ENCODE measurements at places on chromosomes 5 and 9.

DNA sequence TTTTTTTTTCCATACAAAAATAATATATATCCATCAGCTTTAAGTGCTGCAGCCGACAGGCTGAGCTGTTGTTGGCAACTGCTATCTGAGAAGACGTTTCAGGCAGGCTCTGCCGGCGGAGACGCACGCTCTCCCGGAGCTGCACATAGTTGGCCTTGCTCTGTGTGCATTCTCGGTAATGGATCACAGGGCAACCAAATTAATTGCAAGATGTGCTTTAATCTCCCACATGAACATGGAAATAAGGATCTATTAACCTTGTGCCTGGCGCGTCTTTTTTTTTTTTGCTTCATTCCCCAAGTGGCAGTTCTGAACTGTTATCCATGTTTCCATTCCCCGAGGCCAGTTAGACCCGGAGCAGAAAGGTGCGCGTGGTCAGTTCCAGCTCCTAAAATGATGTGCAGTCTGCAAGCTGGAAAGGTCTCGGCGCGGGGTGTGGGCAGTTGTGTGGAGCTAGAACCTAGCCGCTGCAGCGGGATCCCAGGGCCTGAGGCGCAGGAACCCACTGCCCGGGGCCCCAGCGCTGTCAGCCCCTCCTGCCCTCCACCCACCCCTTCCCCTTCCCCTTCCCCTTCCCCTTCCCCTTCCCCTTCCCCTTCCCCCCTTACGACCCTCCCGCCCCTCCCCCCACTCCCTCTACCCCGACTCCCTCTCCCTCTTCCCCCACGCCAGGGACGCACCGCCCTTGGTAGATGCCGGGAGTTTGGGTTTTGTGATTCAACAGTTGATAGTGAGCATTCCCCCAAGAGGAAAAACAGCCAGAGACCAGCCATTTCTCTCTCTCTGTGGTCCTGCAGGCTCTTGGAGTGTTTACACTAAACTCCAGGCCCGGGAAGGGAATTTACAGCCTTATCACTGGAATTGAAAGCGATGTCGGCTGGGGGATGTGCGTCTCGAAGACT, 137.8 kb downstream of the CEP120 start:
- DNase-seq = no peak

DNA sequence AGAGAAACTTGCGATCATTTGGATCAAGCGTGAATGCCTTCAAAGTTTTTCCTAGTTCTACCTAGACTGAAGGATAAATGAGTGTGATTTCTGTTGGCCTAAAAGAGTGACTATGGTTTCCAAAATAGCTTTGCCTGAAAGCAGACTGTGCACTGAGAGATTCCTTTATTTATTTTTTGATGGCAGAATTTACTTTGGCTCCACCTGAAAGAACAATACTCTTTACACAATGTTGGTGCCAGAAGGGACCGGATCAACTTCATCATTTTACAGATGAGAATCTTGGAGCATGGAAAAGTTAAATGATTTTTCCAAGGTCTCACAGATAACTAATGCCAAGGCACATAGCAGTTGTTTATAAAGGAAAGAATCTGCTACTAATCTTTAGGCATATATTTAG, 199.6 kb downstream of the KCTD16 start:
- no peak for DNase-seq

DNA sequence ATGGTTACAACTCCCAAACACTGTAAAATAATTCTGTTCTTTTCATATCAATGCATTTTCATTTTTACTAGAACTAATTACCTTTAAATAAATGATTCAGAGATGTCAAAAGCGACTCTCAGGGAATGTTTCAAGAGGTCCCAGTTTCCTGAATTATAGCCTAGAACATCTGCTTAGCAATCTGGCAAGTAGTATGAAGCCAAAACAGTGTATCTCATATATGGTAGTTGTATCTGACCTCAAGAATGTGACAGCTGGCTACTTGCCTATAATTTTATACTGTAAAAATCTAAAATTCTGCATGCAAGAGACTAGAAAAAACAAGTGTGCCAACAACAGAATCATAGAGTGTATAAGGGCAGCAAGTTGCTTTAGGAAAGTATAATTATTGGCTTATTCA, 187.7 kb upstream of the POU5F2 start:
- no peak for DNase-seq

- no peak for DNase-seq
These were observed 36.8 kb downstream of the NSG2 start for GRCh38 chr5:174082286-174082685.

DNA sequence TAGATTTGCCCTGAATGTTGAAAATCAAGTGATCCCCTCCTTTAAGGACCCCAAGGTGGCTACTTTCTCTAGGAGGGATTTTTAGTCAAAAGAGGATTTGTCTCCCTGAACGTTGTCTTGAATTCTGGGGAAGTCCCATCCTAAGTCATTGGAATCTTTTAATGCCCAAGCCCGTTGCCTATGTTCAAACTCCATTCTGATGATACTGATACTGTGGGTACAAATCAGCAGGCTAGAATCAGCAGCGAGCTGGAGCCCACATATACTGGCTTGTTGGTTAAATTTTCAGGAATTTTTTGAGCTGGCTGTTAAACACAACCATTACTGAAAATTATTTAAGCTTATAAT, 22.4 kb upstream of the TNFSF15 start:
- DNase-seq = no peak

GRCh38 chr5:43773478-43773844, 170.5 kb downstream of the NNT start:
- DNase-seq = no peak

DNA sequence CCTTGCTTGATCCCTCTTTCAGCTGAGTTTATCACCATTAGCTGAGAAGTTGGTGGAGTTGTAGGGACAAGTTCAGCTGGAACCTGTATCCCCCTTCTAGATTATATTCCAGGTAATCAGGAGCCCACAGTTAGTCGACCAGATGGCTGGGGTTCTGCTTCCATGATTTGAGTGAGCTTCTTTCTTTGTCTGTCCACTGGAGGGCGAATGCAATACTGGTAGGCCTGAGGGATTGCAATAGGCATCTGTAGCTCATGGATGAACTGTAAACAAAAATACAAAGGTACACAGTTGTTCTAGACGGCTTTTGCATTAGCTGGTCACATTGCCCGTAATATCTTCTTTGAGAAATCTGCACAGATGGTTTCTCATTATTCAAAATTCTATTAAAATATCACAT, 88.9 kb downstream of the PCSK5 start:
- DNase-seq = no peak

- DNase-seq = peak; percentile 45
These were observed 12.9 kb downstream of the TCF7 start for GRCh38 chr5:134127376-134127861.

DNA sequence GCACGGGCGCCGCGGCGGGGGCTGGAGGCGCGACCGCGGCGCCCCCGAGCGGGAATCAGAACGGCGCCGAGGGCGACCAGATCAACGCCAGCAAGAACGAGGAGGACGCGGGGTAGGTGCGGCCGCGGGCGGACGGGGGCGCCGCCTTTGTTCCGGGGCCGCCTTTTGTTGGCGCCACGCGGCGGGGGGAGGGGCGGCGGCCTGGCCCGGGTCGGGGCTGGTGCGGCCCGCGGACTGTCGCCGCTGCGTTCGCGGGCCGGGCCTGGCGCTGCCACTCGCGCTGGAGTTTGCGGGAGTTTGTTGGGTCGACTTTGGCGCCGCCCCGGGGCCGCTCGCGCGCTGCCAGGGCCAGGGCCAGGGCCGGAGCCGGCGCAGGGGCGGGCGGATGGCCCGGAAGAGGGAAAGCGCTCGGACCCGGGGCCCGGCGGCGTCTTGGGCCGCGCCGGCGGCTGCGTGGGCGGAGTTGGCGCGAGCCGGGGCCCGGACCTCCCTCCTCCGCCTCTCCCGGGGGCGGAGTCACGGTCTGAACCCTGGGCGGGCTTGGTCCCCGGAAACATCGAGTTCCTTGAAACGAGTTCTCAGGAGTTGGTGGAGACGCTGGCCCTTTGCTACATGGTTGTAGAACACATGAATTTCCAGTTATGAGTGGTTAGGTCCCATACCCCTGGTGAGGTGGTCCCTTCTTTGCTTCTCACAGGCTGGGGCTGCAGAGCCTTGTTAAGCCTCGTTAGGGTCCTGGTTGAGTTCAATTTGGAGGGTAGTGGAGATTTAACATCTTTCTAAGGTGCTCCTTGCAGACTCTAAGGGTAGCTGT, 809 bp downstream of the HNRNPAB start:
- peak; percentile 85 for DNase-seq

- DNase-seq = no peak
These were observed 23.2 kb downstream of the TGFBR1 start for GRCh38 chr9:99128133-99128406.

DNA sequence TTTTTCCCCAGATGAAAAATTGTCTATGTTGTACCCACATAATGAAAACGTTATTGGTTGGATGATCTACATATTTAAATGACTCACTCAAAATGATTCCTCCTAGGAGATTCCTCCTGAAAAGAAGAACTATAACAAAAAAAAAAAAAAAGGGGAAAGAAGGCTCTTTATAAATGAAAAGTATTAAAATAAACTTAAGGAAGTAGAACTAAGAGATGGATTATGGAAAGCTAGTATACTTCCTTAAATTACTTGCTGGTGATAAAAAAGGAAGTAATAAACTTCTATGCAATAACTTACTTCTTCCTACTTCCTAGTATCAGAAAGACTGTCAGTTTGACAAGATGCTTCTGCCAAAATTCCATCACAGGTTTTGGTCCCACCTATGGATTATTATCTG, 1087.7 kb downstream of the CDH12 start:
- DNase-seq = no peak

- DNase-seq = no peak
These were observed 308.9 kb downstream of the MLLT3 start for GRCh38 chr9:20313415-20313814.

DNA sequence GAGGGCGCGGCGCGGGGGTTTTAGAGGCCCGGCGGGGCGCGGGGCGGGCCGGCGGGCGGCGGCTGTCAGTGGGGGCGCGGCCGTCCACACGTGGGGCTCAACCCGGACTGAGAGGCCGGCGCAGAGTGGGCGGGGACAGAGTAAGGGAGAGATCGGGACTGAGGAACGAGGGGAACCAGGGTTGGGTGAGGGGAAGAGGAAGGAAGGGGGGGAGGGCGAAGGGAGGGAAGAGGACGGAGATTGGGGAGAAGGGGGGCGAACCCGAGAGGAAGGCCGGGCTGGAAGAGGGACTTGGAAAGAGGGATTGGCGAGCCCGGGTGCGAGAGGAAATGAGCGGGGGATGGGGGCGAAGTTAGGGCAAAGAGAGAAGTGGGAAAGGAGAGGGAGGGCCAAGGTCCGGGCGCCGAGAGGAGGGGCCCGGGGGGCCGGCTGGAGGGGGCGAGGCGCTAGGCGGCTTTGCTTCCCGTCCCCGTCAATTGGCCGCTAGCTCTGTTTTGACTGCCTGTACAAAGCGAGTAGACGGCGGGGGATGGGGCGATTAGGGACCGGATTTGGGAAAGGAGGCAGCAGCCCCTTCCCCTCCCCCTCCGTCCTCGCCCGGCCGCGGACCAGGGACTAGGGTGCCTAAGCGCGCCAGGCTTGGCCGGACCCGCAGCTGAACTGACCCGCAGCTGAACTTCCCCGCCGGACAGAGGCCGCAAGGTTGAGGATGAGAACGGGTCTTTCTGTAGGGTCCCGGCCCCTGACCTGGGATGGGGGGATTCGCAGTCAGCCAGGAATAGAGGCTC, 399 bp upstream of the FBN2 start:
- DNase-seq = peak; percentile 24

DNA sequence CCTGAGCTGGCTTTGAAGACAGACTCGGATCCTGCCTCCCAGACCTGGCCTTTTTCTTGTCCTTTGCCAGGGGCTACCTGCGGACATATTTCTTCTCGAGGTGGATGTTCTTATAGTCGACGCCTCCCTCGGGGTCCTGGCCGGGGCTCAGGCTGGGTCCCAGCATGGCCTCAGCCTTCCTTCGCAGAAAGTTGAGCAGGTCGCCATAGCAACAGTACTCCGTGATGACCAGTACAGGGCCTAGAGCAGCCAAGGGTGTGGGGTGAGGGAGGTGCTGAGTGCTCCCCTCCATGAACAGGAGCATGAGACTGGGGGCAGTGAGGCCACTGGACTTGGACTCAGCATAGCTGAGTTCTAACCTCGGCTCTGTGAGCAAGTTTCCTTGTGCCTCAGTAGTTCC, 26.7 kb downstream of the CSF1R start:
- peak; percentile 15 for DNase-seq

GRCh38 chr5:16803831-16804230, 132.3 kb downstream of the MYO10 start:
- DNase-seq = no peak

- no peak for DNase-seq
These were observed 162.6 kb downstream of the TRIM32 start for GRCh38 chr9:116849721-116850120.

DNA sequence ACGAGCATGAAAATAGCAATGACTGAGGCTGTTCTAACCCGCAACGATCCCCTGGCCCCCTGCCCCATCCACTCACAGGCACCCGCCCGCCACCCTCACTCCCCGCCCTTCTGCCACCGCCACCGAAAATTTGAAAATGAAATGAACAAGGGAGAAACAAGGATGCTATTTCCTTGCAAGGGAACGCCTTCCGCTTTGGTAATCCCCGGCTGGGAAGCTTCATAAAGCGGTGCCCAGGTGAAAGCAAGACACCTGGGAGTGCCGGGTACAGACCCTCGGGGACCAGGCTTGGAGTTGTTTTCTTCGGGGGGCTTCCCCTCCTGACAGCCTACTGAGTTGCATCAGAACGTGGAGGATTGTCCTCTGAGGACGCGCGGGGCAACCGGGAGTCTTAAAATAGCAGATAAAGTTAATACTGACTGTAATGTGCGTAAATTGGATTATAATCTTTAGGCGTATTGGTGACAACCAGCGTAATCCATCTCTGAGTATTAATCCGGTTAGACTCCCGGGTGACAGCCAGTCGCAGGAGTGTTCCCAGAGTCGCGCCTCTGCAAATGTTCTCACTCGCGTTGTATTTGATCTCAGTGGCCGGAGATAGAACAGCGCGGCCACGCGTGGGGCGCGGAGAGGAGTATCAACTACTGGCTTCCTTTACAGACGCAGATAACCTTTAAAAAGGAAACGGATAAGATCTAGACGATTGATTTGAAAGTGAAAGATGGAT, 885 bp upstream of the MLLT3 start:
- DNase-seq = peak; percentile 74

DNA sequence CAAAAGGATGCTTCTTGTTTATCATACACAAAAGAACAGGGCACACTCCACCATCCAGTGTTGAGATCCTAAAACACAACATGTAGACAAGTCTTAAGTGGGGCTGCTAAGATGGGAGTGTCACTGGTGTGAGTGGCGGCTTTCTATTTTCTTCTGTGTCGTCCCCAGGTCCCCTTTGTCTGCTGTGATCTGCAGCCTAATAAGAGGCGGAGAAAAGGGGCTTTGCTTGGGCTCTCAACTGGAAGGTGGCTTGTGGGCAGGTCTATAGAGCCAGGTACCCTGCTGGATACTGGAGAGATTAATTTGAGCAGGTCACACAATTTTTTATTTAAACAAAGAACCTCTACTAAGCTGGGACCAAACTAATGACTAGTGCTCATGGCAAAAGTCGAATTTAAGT, 126.1 kb upstream of the SAP30L start:
- no peak for DNase-seq
